Activated CD4-positive, CD25-positive, alpha-beta regulatory T cell treated with anti-CD3 and anti-CD28 coated beads, Interleukin-2, amount 50 U/mL, for 72 hours (primary cell): ENCODE measurements at places on chromosomes 6 and 20.

- DNase-seq: no peak
Observed at GRCh38 chr6:38843798-38844197, 128.7 kb downstream of the DNAH8 start.

GRCh38 chr20:45576995-45577394 is 2.1 kb downstream of the WFDC8 start:
- no peak for DNase-seq

DNA sequence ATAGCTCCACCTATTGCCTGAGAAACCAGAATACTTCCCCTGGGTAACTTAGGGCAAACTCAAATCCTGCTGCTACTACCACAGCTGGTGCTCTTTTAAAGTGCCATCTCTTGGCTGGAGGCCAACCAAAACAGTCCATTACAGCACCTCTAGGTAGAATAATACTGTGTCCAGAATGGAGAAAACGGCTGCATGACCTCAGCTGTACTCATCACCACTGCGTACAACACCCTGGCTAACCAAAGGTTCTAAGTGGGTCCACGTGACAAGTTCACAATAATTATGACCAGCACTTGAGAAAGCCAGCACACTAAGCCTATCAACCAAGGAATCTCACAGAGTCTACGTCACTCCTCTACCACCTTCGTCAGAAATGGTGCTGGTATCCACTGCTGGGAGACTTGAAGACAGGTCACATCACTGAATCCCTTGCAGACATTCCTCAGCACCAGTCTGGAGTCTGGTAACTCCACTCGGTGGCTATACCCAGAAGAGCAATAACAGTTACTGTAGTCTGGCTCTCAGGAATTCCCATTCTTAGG is 40.9 kb upstream of the PKIB start:
- DNase-seq: no peak

- peak; percentile 45 for DNase-seq
Observed at GRCh38 chr6:166760288-166760687, 133.2 kb upstream of the RPS6KA2 start.

DNA sequence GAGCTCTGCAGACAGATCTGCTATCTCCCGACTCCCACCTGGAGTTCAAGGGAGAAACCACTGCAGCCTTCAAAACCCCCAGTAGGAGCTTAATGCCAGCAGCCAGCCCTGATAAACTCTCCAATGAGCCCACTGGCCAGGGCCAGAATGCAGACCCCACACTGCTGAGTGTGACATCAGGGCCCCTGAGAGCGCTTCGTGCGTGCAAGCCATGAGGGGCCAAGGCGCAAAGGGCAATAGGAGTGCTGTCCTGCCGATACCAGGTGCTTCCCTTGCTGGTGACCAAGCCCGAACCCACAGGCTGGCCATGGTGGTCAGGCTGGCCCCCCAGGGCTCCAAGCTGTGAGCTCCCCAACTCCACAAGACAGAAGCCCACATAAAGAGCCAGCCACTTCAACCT is 33.2 kb upstream of the CST7 start:
- no peak for DNase-seq

GRCh38 chr6:11230158-11231107 is 2.0 kb downstream of the NEDD9 start:
- no peak for DNase-seq

DNA sequence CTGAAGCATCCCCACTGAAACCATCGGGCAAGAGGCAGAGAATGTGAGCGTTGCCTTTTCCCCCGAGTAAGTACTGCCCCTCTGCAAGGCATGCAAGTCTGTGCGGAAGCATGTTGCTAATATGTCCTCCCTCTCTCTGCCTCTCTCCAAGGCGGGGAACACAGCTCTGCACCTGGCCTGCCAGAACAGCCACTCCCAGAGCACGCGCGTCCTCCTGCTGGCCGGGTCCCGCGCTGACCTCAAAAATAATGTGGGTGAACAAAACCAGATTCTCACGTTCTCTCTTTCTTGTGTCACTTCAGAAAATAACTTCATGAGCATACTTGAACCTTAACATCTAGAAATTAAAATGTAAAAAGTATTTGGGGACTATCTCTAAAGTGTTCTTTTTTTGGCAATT is 26.4 kb downstream of the LYRM2 start:
- DNase-seq: no peak

DNA sequence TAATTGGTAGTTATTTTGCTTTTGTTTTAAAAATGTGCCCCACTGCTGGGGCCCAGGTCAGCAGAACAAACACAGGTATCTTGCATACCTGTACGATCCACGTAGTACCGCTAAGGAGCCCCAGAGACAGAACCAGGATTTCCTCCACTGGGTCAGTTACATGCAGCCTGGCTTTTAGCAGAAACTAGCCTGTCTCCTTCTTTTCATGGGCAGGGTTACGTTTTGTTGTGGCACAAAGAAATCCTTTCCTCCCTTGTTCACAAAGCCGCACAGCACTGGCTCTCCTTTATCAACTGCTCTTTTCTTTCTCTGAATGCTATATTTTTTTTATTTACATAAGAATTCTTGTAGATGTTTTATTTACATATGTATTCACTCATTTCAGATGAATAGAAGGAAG is 190.3 kb upstream of the POU3F2 start:
- DNase-seq: no peak

GRCh38 chr6:6202886-6203285 is 117.6 kb downstream of the F13A1 start:
- DNase-seq: no peak

DNA sequence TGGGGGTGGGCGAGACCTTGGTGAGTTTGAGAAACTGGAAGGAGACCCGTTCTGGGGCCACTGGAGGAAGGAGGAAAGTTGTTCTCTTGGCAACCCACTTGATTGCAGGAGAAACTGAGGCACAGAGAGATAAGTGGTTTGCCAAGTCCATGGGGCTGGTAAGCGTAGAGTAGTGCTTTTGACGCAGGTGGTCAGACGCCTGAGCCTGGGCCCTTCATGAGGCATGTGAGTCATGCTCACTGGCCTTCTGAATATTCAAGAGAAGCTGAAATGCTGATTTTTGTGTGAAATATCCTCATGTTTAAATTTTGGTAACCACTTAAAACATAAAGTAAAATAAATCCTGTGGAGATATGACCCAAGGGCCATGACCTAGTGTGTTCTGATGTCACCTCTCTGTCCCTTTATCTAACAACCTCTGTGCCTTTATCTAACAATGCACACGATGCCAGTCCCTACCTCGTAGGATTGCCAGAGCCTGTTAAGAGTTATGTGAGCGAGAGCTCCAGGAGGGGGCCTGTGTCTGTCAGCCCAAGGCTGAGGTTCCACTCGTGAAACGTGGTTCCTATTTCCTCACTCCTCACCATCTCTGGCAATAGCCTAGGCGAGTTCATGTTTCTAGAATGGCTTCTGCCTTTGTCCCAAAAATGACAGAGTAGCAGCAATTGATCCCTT is 32.8 kb upstream of the PMEPA1 start:
- DNase-seq: no peak

GRCh38 chr6:10556589-10556988 is 35.4 kb downstream of the GCNT2 start:
- no peak for DNase-seq

DNA sequence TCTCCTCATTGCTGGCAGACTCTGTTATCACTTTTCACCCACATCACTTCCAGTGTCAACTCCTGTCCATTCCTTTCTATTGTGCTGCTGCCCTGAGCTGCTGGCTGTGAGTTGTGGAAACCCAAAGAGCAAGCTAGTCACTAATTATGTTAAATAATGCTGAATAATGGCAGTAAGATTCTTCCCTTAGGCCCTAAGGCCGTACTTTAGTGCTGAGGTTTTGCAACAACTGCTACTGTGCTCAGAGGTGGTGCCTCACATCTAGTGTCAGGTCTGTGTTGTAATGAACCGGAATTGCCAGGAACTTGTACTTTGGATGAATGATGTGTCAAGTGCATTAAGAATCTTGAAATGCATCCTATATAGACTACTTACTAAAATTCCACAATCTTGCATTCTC is 372.2 kb upstream of the RNF217 start:
- no peak for DNase-seq

GRCh38 chr6:45115696-45116095 is 212.4 kb upstream of the RUNX2 start:
- no peak for DNase-seq

GRCh38 chr20:61912665-61913422 is 152.8 kb downstream of the TAF4 start:
- no peak for DNase-seq

GRCh38 chr20:46031014-46031569 is 2.1 kb downstream of the SLC12A5 start:
- DNase-seq: no peak
